ENCODE measurements at places on chromosomes 2 and 18.

DNA sequence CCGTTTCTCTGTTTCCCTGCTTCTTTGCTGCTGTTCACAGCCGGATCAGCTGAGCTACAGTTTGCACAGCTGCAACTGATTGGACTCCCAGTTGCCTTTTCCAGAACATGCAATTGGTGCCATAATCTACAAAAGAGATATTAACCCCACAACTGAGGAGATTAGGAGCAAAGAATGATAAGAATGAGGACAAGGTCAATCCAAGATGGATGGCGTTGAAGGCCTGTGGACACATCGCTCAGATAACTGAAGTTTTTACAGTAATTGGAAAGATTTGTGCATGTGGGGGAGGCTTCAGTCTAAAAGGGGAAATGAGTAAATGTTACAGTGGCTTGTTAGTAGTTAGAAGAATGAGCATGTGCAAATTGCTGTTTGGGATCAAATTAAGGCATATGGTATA lies 263.2 kb downstream of the TGIF1 start:
- DNase-seq, result no peak

GRCh38 chr18:28657961-28658360 lies 481.0 kb upstream of the CDH2 start:
- DNase-seq, result no peak

DNA sequence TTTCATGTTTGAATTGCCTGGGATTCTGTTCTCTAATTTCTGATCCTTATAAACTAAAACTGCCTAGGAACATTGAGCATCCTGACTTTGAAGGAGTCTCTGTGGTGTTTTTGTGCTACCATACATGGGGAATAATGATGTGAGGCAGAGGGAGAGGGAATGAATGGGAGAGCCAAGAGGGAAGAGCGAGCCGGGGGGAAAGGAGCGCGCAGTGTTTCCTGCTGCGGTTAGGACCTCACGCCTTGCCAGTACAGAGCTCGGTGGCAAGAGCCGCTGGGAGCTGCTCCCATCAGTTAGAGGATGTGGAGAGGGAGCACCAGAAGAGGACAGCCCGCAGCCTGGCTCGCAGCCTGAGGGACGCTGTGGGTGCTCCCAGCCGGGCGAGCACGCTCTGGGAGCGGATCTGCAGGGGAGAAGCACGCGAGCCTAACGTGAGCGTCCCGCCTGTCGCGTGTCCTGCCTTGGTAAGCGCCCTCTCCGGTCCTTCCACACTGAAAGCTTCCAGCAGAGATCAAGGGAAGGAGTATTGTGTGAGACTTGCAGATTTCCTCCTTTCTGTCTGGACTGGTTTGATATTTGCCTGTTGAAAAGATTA lies 114.7 kb downstream of the FAM210A start:
- DNase-seq, result no peak

DNA sequence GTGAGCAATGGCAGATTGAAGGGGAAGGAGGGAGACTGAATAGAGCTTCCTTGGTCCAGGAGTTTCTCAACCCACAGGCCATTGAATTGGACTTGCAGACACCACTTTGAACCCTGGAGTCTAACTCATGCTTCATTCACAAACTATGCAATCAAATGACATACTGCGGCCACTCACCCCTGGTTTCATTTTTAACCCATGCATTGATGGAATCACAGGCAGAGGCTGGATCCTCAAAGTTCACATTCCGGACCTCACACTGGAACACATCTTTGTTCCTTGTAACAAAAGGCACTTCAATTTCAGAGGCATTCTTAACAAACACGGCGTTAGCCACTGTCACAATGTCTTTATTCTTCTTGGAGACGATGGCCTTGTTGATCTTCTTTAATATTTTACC lies 40.7 kb downstream of the MRPL44 start:
- DNase-seq, result no peak

DNA sequence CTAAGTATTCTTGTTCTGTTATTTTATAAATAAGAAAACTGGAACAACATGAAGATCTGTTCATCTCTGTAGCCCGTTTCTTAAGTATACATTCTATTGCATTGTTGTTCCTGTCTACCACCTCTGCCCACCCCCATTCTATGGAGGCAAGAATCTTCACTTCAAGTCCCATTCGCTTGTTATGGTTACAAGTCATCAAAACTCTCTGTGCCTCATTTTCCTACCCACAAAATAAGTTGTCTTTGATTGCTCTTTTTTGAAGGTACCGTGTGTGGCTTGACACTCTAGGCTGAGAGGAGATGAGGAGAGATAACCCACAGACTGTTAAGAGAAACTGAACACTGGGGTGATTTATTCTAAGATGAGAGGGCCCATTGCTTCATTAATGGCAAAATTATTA lies 2.9 kb upstream of the EVA1A start:
- no peak for DNase-seq

DNA sequence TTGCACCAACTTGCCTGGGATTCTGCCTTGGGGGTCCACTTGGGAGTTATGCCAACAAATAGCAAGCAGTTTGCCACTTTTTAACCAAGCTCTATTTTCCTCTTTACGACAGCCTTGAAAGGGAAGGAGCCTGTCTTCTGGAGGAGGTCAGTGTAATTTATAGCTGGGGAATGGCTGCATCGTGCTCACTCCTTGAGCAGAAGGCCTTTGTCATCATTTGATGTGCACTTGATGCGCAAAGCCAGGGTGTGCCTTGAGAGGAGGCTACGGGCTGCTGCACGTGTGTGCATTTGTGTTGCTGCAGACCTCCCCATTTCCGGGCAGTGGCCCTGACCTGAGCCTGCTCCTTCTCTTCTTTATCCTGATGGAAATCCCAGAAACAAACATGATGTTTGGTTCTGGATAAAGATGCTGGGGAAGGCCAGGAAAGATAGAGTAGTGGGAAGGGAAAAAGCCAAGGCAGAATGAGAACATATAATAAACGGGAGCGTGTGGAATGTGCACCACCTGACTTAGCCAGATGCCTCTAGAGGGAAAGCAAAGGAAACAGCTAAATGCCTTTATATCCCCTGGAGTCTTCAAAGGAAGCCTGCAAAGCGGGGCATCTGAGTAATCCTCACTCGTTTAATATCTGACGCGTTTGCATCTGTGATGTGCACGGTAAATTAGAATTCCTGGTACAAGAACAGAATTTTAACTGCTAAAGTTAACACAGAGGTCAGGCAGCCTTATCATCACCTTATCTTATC lies 68.3 kb upstream of the ZNF521 start:
- no peak for DNase-seq

DNA sequence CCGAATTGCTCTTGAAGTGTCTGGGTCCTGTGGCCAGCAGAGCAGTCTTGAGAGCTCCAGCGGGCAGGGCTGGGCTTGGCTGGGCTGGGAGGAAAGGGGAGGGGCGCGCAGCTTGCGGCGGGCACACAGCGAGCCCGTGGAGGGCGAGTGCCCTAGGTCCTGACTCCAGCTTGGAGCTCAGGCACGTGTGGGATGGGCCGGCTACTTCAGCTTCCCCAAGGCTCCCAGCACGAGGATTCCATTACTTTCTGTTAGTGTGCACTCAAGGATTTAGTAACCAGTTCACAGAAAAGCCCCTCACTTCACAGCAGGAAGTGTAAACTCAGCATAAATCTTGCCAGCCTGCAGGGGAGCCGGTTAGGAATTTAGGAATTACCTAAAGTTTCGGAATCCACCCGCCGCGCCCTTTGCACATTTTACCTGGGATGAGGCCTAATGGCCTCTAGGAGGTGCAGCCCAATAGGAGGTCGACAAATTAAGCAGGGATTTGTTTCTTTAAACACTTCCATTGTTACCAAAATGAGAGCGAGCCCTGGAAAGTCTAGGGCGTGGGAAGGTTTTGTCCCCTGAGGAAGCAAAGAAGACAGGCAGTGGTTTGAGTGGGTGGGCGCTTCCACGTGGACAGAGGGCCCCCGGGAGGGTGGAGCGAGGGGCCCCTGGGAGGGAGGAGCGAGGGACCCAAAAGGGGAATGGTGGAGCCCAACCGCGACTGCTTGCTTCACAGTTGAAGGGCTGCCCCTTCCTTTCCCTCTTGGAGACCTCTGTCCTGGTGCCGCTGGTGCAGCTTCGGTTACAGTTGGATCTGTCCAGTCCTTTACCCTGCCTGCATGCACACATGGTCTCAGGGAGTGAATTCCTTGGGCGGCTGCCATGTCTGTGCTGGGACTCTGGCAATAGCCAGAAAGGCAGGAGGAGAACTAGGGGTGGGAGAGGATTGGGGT lies 93.3 kb downstream of the CTAGE1 start:
- no peak for DNase-seq

DNA sequence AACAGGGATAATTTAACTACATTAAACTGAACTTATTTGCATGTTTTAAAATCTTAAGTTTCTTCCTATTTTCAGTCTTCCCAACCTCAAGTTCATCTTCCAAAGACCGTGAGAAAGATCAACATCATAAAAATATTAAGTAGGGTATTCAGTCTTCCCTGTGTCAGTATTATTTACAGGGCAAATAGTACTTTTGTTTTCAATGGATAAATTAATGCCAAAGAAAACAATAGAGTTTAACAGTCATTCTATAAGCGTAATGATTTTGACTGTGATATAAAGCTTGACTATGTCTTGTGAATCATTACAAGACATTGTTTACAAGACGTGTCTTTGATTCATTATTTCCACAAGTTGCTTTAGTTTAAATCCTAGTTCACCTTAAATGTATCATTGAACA lies 48.0 kb upstream of the NRXN1 start:
- no peak for DNase-seq

DNA sequence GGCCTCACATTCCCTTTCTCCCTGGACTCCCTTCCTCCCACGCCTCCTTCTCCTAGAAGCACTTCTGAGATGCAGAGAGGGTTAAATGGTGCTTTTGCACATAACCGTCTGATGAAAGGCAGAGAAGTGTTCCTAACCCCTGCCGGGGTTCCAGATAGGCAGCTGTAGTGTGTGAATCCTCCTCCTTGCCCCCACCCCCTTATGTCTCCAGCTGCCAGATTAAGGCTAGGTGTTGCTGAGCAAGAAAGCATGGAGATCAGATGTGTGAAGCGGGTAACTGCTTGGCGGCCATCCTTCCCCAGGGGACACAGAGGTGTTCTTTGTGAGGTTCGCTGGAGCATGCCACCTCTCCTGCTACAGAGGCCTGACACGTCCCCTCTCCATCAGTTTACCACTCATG lies 88.3 kb downstream of the NRP2 start:
- DNase-seq, result no peak

DNA sequence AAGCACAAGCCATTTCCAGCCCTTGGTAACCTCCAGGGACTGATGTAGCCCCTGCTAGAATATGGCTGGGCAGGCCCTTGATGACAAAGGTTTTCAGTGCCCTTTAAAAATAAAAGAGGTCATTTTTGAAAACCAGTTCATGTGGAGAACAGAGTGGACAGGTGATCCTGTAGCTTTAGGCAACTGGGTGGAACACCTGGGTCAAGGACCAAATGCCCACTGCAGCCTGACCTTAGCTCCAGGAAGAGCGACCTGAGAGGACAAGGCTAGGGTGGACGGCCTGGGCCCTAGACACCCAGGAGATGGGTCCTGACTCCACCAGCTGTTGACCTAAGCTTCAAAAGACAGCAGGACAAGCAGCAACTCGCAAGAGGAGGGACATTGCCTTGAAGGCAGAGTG lies 116.6 kb downstream of the LIPG start:
- no peak for DNase-seq

- no peak for DNase-seq
These were observed 193.5 kb downstream of the SPP2 start for GRCh38 chr2:234243871-234244565.

GRCh38 chr18:78642296-78642951 lies 337.2 kb upstream of the SALL3 start:
- DNase-seq, result no peak

GRCh38 chr18:58458304-58458703 lies 170.6 kb downstream of the ALPK2 start:
- no peak for DNase-seq

DNA sequence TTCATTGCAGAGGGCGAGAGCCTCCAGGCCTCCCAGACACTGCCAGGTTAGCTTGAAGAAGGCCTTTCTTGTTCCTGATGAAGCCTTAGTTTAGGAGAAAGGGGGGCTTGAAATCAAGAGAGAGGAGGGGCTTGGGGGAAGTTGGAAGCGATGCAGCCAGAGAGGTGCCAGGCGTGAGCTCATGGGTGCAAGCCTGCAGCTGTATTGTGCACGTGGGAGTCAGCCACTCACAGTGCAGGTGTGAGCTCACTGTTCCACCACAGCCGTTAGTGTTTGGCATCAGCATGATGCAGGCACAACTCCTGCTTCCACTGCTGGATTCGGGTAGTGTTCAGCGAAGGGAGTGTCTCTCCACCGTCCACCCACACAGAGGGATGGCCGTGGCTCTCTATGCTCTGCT lies 68.4 kb upstream of the ALPP start:
- DNase-seq, result no peak

DNA sequence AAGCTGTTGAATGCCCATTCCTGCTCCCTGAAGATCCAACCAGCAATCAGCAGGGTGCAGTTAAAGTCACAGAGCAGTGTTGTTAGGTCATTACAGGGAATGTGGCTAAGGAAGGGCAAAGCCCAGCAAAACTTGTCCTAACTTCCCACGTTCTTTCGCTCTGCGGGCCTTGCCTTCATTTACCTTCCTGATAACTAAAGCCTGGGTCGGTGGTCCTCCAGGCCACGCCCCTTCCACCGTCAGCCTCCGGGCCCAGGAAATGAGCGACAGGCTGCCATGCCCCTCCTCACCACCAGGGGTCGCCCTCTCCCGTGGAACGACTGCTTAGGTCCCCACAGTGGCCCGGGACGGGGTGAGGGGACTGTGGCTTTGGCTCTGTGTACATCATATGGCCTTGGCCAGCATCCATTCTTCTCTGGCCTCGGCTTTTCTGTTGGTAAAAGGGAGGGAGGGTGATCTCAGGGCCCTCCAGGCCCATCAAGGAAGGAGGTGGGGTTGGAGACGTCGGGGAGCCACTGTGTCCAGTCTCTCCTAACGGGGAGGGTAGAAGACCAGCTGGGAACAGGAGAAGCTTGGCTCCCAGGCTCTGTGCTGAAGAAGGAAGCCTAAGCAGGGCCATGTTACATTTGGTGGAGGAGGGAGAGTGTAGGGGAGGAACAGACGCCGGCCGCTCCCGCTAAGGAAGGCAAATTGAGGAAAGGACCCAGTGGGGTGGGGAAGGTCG lies 2.2 kb downstream of the SH2D6 start:
- DNase-seq, result peak; percentile 76

GRCh38 chr2:128287780-128288735 lies 30.6 kb downstream of the HS6ST1 start:
- DNase-seq, result no peak

DNA sequence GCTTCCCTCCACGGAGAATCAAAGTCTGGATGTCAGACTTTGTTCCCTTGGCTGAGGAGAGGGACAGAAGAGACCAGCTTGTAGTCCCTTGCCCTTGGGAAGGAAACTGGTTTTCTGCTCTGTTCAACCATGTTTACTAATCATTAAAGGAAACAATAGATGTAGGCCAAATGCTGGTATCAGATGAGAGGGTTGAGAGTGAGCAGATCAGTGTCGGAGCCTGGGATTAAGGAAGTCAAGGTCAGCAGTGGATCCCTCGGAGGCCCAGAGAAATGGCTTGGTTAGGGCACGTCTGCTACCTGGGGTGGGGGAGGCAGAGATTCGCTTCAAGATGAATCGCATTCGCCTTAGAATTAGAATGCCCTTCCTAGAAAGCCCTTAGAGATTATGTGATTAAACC lies 109.1 kb downstream of the MYCN start:
- DNase-seq, result no peak

- DNase-seq, result no peak
These were observed 15.4 kb downstream of the UXS1 start for GRCh38 chr2:106178716-106179115.

- DNase-seq, result no peak
These were observed 264.9 kb downstream of the ALPK2 start for GRCh38 chr18:58363767-58364540.

Data from SHP77 treated with DMSO at 0.1 percent for 48 hours (cell line).